ENCODE measurements at places on chromosomes 16 and 17.

GRCh38 chr16:2968368-2968737 lies 795 bp upstream of the PAQR4 start:
- no peak for DNase-seq

DNA sequence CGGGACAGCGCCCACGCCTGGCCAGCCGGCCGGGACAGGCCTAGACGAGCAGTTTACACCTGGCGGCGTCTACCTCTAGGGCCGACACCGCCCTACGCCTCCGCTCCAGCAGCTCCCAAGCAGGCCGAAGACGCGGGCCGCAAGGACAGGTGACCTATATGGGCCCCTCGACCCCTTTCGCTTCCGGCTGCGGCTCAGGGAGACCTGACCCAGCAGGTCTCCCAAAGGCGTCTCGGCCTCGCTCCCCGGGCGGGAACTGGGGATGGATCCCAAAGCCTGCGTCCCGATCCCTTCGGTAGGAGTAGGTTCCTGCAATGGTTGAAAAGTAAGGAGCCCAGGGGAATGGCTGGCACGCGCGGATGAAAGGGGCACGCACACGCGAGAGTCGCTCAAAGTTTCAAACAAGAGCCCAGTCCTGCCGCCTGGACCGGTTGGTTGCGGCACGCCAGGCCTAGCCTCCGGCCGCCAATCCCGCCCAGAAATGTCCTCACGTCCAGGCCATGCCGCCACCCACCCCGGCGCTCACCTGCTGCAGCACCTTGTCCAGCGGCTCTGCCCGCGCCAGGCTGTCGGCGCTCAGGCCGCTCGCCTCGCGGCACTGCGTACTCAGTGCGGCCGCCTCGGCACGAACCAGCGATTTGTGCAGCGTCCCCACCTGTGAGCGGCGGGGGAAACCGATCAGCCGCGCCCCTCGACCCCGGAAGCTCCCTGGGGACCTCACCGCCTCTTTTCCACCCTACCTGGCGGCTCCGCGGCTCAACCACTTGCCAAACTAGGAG lies 630 bp downstream of the ESRP2 start:
- DNase-seq: no peak

DNA sequence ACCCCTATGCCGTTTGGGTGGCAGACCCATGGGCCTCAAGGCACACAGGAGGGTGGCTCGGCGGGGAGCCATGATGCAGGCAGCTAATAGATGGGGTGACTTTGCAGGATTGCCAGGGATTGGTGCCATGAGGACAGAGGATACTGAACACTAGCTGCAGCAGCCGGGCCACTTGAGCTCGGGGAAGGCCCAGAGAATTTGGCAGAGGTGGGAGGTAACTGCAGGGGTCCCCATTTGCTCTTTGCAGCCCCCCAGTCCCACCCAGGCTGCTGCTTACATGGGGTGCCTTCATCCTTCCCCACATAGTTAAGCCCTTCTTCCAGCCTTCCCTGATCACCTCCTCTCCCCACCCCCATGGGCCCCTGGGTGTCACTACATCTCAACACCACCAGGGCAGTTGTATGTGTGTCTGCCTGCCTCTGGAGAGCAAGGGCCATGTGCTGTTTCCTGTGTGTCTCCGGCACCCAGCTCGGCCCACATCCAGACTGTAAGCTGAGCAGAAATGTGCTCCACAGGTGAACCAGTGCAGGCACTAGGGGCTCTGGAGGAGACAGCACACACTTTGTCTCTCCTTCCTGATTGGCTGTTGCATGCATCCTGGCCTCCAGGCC lies 52.0 kb downstream of the SREBF1 start:
- DNase-seq: no peak

GRCh38 chr16:21302454-21302853 lies 24.4 kb upstream of the CRYM start:
- DNase-seq: no peak

DNA sequence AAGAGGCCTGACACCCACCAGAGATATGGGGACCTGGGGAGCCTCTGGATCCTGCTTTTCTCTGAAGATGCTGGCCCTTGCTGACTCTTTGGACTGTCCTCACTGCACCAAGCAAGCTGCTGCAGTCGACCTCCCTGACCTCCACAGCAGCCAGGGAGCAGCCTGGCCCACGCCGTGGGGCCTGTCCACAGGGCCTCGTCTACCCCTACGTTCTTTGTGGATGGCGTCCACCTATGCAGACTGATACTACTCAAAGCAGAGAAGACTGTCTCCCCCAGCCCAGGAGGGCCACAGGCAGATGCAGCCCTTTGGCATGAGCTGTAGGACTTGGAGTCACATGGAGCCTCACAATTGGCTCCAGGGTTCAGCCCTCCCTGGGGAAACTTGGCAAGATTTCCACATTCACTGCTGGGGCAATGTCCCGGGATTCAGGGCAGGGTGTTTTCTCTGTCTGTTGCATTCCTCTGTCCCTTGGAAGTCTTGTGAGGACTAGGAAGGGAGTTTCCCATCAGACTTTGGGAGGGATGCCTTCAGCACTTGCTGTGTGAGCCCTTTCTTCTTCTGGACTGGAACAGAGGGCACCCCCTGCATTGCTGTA lies 152.2 kb downstream of the NTN1 start:
- DNase-seq: no peak

- no peak for DNase-seq
Measured at GRCh38 chr16:58125781-58126335, 3.3 kb downstream of the CFAP20 start.

GRCh38 chr17:881778-882177 lies 97.8 kb downstream of the NXN start:
- DNase-seq: no peak

- no peak for DNase-seq
Measured at GRCh38 chr17:39461926-39462569, 762 bp downstream of the CDK12 start.

- no peak for DNase-seq
Measured at GRCh38 chr17:45234641-45235415, 13.1 kb downstream of the FMNL1 start.

DNA sequence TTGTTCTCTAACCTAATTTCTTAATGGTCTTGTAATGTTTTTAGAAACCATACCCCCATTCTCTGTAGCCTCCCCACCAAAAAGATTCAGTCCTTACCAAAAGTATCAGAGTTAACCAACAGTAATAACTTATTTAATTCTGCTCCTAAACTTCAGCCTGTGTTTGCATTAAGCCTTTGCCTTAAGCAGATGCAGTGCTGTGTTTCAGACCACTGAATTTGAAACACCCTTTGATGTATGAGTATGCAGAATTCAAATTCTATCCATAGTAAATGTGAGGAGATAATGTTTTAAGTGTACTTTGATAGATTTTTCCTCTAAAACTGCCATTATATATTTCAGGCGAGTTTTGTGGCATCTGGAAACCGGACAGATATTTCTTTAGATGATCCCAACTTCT lies 171.6 kb upstream of the RBL2 start:
- no peak for DNase-seq

DNA sequence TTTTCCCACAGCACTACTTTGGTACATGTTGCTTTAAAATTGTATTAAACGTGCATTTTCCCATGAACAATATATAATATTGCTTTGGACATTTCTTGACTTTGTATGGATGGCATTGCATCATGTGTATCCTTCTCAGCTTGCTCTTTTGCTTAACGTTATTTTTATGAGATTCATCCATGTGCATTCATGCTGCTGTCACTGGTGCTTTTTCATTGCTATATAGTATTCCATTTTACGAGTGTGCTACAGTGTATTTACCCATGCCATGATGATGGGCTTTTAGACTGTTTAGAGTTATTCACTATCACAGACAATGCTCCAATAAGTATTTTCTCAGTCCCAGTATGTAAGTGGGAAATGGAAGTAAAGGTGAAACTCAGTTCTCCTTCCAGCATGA lies 195.2 kb upstream of the COX10 start:
- no peak for DNase-seq

GRCh38 chr17:43395165-43395564 lies 3.6 kb upstream of the ARL4D start:
- DNase-seq: no peak

DNA sequence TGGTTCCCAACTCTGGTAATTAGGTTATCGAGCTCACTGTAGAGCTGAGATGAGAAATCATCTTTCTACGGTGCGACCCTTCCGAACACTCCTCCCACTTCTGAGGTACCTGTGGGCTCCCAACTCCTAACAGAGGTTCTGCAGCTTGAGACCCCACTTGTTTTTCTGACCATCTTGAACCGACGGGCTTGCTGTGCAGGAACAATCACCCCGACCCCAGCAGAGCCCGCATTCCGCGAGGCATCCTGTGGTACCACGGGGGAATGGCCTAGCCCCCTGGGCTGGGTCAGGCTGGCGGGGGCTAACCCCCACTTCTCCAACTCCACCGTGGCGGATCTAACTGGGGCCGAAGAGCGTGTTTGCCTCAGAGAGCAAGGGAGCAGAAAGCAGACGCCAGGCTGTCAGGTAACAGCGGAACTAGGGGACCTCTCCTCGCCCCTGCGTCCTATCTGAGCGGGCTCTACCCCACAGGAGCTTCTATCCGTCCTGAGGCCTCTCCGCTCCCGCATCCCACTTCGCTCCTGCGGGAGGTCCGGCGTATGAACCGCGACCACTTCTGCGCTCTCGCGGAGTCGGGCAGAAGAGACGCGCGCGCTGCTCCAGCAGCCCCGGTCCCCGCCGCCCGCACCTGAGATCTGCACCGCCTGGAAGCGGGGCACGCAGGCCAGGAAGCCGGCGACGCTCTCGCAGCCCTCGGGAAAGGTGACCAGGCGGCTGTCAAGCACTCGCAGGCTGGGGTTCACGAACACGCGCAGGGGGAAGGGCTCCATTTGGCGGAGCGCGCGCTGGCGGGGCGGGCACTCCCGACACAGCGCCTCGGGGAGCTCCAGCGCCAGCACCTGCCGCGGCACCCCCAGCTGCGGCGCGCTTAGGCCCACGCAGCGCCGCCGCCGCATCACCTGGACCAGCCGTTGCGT lies 761 bp downstream of the PDF start:
- DNase-seq: no peak

- no peak for DNase-seq
Measured at GRCh38 chr16:81526199-81526598, 81.6 kb downstream of the CMIP start.

GRCh38 chr16:4510747-4511426 lies 27.7 kb downstream of the CDIP1 start:
- DNase-seq: no peak

- DNase-seq: no peak
Measured at GRCh38 chr17:15263206-15263579, 1.9 kb downstream of the PMP22 start.

DNA sequence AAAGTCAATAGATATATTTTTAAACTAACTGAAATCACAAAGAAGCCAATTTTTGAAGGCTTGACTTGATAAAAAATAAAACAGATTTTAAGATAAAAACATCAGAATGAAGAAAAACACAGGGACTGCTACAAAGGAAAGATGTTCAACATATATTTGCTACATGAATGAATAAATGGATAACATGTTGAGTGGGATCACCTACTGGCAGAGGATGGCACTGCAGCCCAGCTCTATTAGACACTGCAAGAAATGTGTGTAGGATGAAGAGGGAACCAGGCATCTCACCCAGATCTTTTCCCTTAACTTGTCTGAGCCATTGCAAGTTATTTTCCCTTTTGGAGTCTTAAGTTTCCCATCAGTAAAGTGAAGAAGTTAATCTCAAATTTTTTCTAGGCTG lies 4.2 kb downstream of the AIPL1 start:
- no peak for DNase-seq

- DNase-seq: peak; percentile 7
Measured at GRCh38 chr17:33459078-33459940, 166.2 kb upstream of the ASIC2 start.

DNA sequence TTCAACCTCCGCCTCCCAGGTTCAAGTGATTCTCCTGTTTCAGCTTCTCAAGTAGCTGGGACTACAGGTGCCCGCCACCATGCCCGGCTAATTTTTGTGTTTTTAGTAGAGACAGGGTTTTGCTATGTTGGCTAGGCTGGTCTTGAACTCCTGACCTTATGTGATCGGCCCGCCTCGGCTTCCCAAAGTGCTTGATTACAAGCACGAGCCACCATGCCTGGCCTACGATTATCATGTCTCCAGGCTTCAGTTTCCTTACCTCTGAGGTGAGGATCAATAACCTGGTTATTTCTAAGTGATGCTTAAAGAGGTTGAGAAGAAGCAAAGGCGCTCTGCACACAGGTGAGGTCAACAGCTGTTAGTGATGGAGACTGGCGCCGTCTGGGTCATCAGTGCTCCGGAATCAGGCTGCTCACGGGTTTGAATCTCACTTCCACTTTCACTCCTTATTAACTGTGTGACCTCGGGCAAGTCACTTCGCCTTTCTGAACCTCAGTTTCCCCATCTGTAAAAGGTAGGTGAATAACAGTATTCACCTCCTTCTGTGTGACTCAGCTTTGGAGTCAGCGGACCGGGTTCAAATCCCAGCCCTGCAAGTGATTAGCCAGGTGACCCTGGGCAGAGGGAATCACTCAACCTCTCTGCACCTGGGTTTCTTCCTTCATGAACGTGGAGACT lies 745 bp upstream of the ABCC1 start:
- no peak for DNase-seq

DNA sequence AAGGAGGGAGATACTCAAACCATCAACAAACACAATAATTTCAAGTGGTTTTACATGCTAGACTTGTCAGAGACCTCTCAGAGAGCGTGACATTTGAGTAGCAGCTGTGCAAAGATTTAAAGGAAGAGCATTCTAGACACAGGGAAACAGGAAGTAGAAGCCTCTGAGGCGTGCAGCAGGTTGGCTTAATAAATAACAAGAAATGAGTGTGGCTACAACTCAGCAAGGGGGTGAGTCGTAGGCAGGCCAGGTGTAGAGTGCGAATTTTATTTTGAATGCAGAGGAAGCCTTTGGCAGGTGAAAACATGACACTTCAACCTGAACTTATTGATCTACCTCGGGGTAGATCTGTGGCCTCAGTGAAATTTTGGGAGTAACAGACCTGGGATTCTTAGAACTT lies 73.2 kb upstream of the MRTFB start:
- DNase-seq: no peak

GRCh38 chr17:58969612-58970011 lies 137.1 kb downstream of the TRIM37 start:
- no peak for DNase-seq

DNA sequence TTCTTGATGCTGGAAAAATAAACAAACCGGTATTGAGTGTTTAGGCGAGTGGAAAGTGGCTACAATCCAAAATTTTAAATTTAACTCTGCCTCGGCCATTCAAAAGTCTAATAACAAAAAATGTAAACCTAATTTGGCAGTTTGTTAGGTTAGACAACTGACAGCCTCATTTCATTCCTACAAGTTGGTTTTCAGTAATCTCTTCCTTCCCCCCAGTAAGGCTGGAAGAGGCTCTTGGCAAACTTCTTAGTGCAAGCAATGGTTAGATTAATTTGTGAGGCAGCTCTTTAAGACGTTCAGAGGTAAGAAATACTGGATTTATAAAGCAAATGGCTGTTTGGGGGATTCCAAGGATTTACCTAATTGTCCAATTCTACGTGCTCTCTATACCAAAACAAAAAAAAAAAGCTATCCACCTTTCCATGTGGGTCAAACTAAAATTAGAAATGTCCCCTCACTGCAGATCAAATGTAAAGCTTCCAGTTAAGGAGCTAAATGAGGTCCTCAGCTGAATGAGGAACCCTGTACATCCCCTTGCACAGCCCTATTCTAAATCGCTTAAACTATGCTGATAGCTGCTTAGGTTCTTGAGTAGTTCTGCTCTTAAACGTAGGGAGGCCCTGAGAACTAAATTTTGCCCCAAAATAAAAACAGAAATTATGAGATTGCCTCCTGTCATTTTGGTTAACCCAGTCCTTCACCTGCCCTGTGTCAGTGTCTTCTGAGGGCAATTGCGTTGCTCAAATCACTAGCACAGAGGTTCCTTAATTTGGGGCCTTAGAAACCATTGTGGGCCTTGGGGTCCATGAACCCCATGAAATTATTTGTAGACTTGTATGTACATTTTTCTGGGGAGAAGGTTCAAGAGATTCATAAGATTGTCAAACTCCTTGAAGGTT lies 2.9 kb downstream of the HEXIM1 start:
- no peak for DNase-seq

Data from iPS DF 6.9 (cell line).